Activated naive CD4-positive, alpha-beta T cell treated with anti-CD3 and anti-CD28 coated beads for 36 hours (primary cell): ENCODE measurements at places on chromosomes 7 and 10.

- DNase-seq: no peak
These were observed at the start of gene COL28A1 for GRCh38 chr7:7535691-7536090. Gene COL28A1, minus strand, starts transcription at chr7:7535873. Its CDS starts 2,998 bp downstream, at chr7:7532875.

DNA sequence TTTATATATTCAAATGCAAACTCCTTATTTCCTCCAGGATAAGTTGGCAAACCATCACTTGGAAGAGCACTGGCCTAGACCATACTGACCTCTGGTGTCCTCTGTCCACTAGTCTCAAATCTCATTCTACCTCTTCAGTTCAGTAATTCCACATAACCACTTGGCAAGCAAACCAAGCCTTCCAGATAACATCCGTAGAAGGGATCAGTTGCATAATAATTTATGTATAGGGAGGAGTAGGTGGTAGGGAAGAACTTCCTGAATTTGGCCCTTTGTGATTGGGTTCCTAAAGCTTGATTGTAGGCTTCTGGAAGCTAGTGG lies 55.0 kb downstream of the WAC start:
- no peak for DNase-seq

GRCh38 chr7:149415391-149416071 lies 45.3 kb downstream of the ZNF777 start:
- no peak for DNase-seq

DNA sequence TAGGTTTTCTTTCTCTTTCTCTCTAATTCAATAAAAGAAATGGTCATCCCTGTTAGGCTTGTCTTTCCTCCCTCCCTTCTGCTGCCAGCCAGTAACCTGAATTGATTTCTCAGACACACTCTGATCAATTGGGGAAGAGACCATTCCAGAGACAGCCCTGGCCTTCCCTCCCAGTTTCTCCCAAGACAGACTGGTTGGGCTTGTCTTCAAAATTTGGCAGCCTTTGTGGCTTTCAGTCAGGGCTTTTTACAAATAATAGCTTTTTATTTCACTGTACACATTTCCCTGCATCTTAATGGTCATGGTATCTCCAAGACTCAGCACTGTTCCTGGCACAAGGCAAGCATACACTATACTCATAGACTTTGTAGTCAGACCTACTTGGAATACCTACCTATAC lies 33.9 kb downstream of the BCAP29 start:
- DNase-seq: no peak

- no peak for DNase-seq
These were observed 701.4 kb downstream of the SUGCT start for GRCh38 chr7:40836218-40836617.

GRCh38 chr10:24690961-24691512 lies 32.6 kb downstream of the ARHGAP21 start:
- DNase-seq: no peak

GRCh38 chr10:132945894-132946255 lies 3.5 kb upstream of the CFAP46 start:
- no peak for DNase-seq

DNA sequence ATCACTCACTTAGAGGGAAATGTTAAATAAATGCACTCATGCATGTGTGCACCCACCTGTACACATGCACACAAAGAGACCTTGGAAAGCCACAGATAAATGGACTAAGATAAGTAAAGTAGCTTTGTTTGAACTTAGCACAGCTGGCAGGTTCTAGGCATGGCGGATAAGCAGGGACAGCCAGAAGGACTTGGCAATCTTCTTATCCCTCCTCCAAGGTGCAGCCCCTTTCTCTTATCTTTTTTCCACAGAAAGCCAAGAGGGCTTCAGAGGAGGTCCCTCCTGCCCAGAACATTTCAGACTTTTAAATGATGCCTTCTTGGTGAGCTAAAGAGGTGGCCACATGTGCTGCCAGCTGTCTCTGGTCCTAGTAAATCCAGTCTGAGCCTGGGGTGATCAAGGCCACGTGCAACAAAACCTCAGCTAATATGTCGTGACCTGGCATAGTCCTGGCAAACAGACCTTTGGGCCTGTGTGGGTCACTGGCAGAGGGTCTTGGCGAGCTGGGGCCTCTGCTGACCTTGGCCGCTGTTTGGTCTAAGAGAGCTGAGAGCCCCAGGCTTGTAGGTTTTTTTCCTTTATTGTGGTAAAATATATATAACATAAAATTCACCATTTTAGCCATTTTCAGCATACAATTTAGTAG lies 43.2 kb upstream of the SLC35B4 start:
- no peak for DNase-seq

GRCh38 chr7:134996097-134996550 lies 9.8 kb downstream of the AGBL3 start:
- DNase-seq: peak; percentile 26

- no peak for DNase-seq
These were observed 175.0 kb downstream of the OTUD1 start for GRCh38 chr10:23613900-23614299.

DNA sequence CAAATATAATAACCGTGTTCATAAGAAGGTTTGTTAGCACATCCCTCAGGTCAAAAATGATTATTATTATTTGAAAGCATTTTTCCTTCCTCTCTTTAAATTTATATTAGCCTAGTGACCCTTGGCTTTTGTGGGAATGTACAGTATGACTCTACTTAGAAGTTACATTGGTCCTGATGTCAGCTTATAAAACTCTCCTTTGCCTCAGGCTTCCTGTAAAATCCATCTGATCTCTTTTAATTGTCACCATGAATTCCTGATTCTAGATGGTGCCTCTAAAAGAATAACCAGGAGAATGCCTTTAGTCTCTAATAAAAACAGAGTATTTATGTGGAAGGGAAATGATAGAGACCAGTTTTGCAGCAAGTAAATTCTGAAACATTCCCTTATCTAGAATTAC lies 1134.4 kb downstream of the XPNPEP1 start:
- DNase-seq: no peak

- no peak for DNase-seq
These were observed 121.0 kb upstream of the TBX20 start for GRCh38 chr7:35374858-35375257.

- DNase-seq: no peak
These were observed 228.3 kb downstream of the BUB3 start for GRCh38 chr10:123382491-123382890.

DNA sequence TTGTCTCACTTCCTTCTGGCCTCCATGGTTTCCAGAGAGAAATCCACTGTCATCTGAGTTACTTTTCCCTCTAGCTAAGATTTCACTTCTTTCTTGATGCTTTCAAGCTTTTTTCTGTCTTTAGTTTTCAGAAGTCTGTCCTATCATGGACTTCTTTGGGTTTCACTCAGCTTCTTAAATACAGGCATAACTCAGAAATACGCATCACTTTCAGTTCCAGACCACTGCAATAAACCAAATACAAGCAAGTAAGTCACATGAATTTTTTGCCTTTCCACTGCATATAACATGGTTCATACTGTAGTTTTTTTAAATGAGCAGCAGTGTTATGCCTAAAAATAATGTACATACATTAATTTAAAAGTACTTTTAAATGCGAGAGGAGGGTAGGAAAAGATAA lies 48.7 kb downstream of the STK17A start:
- no peak for DNase-seq

DNA sequence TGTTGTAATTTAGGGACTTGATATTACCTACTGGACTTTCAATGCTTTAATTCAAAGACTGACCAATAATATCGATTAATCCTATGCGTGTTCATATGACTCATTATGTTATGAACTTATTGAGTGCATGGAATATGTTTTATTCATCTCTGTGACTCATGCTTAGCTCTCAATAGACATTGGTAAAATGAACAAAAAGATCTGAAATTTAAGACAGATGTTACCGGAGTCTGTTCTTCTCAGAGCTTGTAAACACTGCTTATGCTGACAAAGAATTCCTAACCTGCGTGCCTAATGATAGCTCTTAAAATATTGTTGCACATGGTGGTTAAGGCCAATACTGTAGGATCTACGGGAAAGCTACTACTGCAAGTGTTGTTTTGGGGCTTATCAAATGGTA lies 131.5 kb upstream of the ACBD5 start:
- no peak for DNase-seq

DNA sequence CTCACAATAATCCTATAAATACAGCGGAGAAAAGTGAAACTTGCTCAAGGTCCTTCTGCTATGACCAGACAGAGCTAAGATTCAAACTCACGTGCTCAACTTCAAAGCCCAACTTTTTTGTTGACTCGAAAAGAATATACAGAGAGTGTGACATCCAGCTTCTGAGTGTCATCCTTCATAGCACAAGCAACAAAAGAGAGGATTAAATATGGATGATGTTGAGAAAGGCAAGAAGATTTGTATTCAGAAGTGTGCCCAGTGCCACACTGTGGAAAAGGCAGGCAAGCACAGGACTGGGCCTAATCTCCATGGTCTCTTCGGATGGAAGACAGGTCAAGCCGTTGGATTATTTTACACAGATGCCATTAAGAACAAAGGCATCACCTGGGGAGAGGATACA lies 2.1 kb upstream of the FAM3C start:
- peak; percentile 10 for DNase-seq

DNA sequence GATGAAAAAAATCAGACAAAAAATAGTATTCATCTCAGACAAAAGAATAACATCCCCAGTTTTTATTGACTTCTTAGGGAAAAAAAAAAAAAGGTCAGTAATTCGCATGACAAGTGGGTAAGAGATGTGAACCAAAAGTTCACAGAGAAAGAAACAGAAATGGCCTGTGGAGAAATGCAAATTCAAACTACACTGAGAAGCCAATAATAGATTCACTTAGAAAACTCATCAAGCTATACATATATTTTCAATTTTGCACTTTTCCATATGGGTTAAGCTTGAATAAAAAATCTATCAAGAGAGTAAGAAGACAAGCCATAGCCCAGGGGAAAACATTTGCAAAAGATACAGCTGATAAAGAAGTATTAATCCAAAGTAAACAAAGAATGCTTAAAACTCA lies 28.0 kb downstream of the HERC4 start:
- no peak for DNase-seq

GRCh38 chr10:74081941-74082718 lies 68.5 kb downstream of the AP3M1 start:
- DNase-seq: no peak

- no peak for DNase-seq
These were observed 121.8 kb downstream of the NOC3L start for GRCh38 chr10:94240901-94241300.
